ENCODE measurements at places on chromosomes 3 and 15. TPM values are rescaled to one million over a fixed set of nuclear protein-coding genes. Genes with fewer than 3 reads are reported as not detected.
A peak's percentile ranks its signal among the peaks of the same experiment; 100 is the strongest.

The ROPN1 gene
- total RNA-seq = 80.8 TPM

DNA sequence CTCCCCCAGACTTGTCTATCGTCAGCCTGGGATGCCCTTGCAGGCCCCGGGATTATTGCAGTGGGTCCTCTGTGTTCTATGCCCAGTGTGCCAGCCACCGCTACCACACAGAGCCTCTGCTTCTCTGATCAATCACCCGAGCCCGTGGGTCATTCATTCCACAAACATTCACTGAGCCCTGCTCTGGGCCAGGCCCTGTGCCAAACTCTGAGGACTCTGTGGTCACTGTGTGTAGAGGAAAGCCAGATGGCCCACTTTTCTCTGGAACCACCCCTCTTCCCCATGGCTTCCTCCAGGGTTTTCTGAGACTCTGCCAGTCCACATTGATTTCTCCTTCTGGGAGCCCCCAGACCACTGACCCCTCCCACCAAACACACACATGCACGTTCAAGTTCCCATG lies 55.5 kb downstream of the BSN start:
- H3K4me1 ChIP-seq = no peaks in the 10 kb centered on the region
- no peaks in the 10 kb centered on the region for H3K36me3 ChIP-seq
- H3K4me3 ChIP-seq = no peak overlapping the region
- H3K27ac ChIP-seq = no peak overlapping the region
- no peaks in the 10 kb centered on the region for H3K27me3 ChIP-seq

DNA sequence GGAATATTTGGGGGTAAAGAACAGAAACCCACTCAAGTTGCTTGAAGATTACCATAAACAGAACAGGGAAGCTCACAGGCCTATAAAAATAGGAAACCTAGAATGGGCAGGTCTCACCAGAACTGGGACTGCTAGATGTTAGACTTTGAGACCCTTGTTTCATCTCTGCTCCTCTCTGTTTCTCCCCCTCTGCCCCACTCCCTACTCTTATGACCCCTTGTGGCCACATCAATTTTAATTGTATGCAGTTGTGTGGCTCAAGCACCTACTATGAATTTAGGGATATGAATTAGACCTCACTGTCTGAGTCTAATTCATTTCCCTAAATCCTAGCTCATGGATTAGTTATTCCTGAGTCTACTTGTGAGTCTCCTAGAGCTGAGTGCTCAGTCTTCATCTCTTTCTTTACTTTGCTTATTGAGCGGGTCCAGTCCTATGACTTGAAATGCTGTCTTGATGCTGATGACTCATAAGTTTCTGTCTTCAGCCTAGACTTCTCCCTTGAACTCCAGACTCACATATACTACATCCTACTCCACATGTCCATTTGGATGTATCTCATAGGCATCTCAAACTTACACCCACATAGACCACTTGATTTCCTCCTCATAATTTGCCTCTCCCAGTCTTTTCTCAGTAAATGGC lies 78.7 kb downstream of the ITPR1 start:
- no peak overlapping the region for H3K4me3 ChIP-seq
- H3K36me3 ChIP-seq = no peaks in the 10 kb centered on the region
- H3K27me3 ChIP-seq = no peaks in the 10 kb centered on the region
- no peak for DNase-seq
- H3K4me1 ChIP-seq = no peaks in the 10 kb centered on the region

- no peaks in the 10 kb centered on the region for H3K27me3 ChIP-seq
- H3K4me3 ChIP-seq = no peak overlapping the region
- no peaks in the 10 kb centered on the region for H3K4me1 ChIP-seq
- no peaks in the 10 kb centered on the region for H3K36me3 ChIP-seq
- H3K27ac ChIP-seq = no peak overlapping the region
Observed at GRCh38 chr3:46993986-46994385, 14.5 kb downstream of the NBEAL2 start.

DNA sequence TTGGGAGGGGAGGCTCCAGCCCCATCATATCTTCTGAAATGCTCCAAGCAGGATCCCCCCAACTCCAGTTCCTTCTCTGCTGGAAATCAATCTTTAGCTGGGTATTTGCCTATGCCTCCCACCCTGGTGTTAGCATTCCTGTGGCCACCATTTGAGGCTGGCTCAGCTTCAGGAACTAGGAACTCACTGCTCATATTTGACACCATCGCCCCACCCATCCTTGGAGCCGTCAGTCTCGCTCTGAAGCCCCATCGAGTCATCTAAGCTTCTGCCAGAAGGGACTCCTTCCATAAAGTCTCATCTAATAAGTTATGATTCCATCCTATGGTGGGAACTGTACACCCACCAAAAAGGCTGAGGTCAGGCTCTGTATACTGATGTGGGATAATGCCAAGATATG lies 26.4 kb downstream of the PRKCD start:
- no peaks in the 10 kb centered on the region for H3K36me3 ChIP-seq
- H3K27me3 ChIP-seq = no peaks in the 10 kb centered on the region
- H3K4me1 ChIP-seq = no peaks in the 10 kb centered on the region
- H3K4me3 ChIP-seq = no peak overlapping the region

- DNase-seq = peak; percentile 53
- no peaks in the 10 kb centered on the region for H3K36me3 ChIP-seq
- H3K27ac ChIP-seq = no peak overlapping the region
- no peaks in the 10 kb centered on the region for H3K4me1 ChIP-seq
- no peaks in the 10 kb centered on the region for H3K27me3 ChIP-seq
- no peak overlapping the region for H3K4me3 ChIP-seq
Observed at GRCh38 chr15:79329171-79329611, 18.3 kb downstream of the TMED3 start.

- no peaks in the 10 kb centered on the region for H3K27me3 ChIP-seq
- peaks cover 13% of the 10 kb centered on the region for H3K4me1 ChIP-seq
- H3K27ac ChIP-seq = peak overlapping the region; percentile 66
Observed at GRCh38 chr15:65787260-65787659, 4.8 kb downstream of the DENND4A start.

DNA sequence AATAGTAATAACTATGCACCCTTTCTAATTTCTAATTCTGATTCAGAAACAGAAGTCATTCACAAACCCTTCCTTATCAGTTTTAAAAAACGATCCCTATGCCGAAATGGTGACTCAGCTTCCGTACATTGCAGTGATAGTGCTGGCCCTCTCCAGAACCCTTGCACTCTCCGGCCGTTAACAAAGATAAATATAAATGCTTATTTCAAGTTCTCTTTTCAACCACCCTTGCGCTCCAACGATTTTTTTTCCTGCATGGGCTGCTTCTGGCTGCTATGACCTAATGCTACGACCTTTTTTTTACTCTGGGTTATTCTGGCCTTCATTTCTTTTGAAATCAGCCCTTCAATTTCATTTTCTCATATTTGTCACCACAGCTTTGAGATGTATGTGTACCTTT lies 646.2 kb downstream of the NTRK3 start:
- H3K4me1 ChIP-seq = no peaks in the 10 kb centered on the region
- H3K27ac ChIP-seq = no peak overlapping the region
- H3K4me3 ChIP-seq = no peak overlapping the region
- H3K36me3 ChIP-seq = no peaks in the 10 kb centered on the region
- no peaks in the 10 kb centered on the region for H3K27me3 ChIP-seq

The RBPMS2 gene
- total RNA-seq = 5.0 TPM

DNA sequence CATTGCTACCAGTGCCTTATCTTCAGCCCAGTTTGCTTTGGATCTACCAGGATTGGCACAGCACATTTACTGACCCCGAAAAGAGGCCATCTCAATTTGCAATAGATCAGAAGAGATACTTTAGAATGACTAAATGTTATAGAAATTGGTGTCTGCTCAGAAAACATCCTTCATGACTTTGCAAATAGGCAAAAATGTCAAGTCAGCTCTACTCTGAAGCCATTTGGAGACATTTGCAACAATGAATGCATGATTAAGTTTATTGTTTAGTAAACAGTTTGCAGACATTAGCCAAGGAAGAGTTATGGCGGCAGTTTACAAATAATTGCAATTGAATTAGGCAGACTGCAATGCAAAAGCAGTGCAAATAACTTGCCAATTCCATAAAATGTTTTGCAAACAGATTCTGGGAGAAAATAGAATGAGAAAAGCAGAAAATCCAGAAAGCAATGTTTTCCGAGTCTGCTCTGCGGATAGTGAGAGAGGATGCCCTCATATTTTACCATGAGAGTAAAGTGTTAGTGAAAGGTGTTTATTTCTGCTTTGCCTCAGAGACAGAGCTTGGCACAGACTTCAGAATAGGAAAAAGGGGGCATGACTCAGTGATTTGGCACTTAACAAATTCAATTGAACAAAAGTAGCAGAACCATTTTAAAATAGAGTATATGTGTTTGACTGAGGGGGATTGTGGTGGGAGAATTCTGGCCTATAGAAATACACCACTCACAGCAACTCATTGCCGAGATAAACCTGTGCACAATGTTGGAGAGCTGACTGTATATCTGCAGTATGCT lies 334.9 kb upstream of the NR2F2 start:
- H3K4me3 ChIP-seq = no peak overlapping the region
- no peak overlapping the region for H3K27ac ChIP-seq
- no peaks in the 10 kb centered on the region for H3K4me1 ChIP-seq
- H3K27me3 ChIP-seq = no peaks in the 10 kb centered on the region

DNA sequence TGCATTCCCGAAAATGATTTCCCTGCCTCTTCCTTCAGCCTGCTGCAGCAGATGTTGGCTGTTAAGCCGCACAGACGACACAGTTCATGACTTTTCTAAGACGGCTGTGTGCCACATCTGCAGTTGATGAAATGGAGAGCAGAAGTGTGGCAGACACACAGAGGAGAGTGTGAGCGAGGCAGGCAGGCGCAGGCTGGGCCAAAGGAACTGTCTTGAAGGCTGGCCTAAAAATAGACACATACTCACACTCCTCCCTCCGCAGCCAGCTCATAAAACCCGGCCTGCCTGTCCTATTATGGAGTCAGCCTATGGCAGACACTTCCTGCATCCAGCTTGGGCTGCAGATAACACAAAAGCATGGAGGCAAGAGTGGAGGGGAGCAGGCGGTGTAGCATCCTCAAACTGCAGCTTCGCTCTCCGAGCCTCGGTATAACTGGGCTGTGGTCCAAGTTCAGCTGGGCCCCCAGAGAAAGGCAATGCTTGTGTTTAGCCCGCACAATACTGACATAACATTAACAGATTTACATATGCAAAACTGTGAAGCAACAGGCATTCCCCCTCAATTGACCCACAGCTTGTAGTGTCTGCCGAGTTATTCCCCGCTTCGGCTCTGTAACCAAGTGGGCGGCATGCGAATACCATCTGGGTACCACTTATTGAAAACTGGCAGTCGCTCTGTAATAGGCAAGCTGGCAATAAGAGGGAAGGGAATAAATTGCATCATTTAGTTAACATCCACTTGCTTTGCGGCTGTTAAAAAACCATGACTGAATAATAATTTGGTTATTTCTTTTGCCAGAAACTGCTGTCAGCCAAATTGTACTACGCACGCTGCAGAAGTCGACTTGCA lies 40.8 kb downstream of the FOXP1 start:
- no peak overlapping the region for H3K27ac ChIP-seq
- no peaks in the 10 kb centered on the region for H3K36me3 ChIP-seq
- no peak overlapping the region for H3K4me3 ChIP-seq

DNA sequence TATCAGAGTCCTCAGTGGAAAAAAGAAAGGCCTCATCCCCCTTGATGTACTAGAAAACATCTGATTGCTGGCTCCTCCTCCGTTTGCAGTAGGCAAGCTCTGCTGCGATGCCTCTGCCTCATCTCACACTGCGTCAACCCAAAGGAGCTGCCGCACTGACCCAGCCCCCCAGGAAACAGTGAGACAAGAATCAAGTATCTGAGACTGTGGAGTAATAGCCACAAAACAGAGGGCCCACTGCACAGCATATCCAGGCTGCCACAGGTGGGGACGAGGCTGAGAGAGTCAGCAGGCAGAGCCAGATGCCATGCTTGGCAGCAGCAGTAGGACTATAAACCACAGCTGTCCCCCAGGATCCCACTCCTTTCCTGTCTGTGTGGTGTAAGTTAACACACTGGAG lies 165.9 kb downstream of the STAC start:
- H3K27me3 ChIP-seq = no peaks in the 10 kb centered on the region
- no peaks in the 10 kb centered on the region for H3K36me3 ChIP-seq
- no peak overlapping the region for H3K4me3 ChIP-seq
- peak; percentile 18 for DNase-seq
- no peak overlapping the region for H3K27ac ChIP-seq
- peaks cover 2% of the 10 kb centered on the region for H3K4me1 ChIP-seq

DNA sequence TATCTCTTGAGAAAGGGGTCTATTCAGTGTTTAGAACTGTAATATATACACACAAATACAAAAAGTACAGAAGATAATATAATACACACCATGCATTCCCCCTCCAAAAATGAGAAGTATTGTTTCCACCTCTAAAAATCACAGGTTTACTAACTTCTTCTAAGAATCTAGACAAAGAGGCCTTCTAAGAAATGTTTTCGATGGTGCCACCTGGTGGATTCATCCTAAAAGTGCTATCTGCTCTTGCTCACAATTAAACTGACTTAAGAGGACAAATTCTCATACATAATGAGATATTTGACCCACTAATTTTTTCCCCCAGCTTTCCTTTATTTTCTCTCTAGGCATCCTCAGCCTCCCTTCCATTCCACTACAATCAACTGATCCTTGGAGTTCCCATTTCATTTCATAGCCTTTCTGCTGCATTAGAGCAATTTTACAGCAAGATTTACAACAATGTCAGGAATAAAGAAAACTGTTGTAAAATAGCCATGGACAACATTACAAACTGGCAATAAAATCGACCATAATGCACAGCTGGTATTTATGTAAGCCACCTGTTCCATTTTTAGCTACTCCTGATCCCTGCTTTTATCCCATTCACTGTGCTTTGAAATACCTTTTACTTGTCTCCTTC lies 124.6 kb downstream of the ARRDC4 start:
- no peaks in the 10 kb centered on the region for H3K27me3 ChIP-seq
- H3K27ac ChIP-seq = no peak overlapping the region
- H3K4me3 ChIP-seq = no peak overlapping the region
- H3K4me1 ChIP-seq = no peaks in the 10 kb centered on the region

- no peaks in the 10 kb centered on the region for H3K27me3 ChIP-seq
- no peaks in the 10 kb centered on the region for H3K36me3 ChIP-seq
- no peak overlapping the region for H3K4me3 ChIP-seq
- peaks cover 6% of the 10 kb centered on the region for H3K4me1 ChIP-seq
- H3K27ac ChIP-seq = no peak overlapping the region
Observed at GRCh38 chr3:16150285-16150684, 24.2 kb upstream of the GALNT15 start.

The UPK1B gene
- 0.79 TPM for total RNA-seq

The MKRN3 gene
- total RNA-seq = 7.8 TPM

GRCh38 chr3:166445865-166446264 lies 608.6 kb upstream of the BCHE start:
- no peak for DNase-seq
- H3K27me3 ChIP-seq = no peaks in the 10 kb centered on the region
- peaks cover 16% of the 10 kb centered on the region for H3K4me1 ChIP-seq
- peak overlapping the region; percentile 57 for H3K27ac ChIP-seq
- no peak overlapping the region for H3K4me3 ChIP-seq

DNA sequence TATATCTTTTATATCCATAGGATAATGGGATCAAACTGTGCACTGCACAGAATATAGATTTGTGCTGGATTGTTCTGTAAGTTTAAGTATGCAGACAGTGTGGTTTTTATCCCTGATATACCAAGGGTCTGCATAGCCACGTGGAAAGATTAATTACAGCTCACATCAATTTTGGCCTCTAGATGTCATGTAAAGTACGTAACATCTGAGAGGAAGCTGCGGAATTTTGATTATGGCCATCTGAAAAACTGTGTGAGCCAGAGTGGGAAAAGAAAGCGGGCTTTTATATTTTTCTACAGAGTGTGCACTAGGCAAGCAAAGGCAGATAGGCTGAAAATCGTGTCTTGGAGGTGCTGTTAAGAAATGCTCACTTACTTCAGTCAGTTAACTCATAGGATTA lies 562.7 kb downstream of the GBE1 start:
- no peak overlapping the region for H3K27ac ChIP-seq
- no peaks in the 10 kb centered on the region for H3K4me1 ChIP-seq
- H3K36me3 ChIP-seq = no peaks in the 10 kb centered on the region

- DNase-seq = no peak
- no peak overlapping the region for H3K4me3 ChIP-seq
- H3K27me3 ChIP-seq = no peaks in the 10 kb centered on the region
- H3K36me3 ChIP-seq = no peaks in the 10 kb centered on the region
- peaks cover 17% of the 10 kb centered on the region for H3K4me1 ChIP-seq
Observed at GRCh38 chr3:113286524-113286923, 75.2 kb downstream of the BOC start.

Measured in testis (tissue), 5 donors.